HCT116 (cell line): ENCODE measurements at places on chromosomes 7 and 10. TPM values are rescaled to one million over a fixed set of nuclear protein-coding genes. Genes with fewer than 3 reads are reported as not detected.

- H3K27me3 ChIP-seq, result no peaks in the 10 kb centered on the region
- no peaks in the 10 kb centered on the region for H3K4me1 ChIP-seq
- no peak overlapping the region for H3K27ac ChIP-seq
- DNase-seq, result peak; percentile 21
- H3K4me3 ChIP-seq, result no peak overlapping the region
- H3K36me3 ChIP-seq, result no peaks in the 10 kb centered on the region
Observed at GRCh38 chr7:123494193-123494796, 40.1 kb downstream of the IQUB start.

Gene TDRD1
- total RNA-seq, result not detected

- no peaks in the 10 kb centered on the region for H3K27me3 ChIP-seq
- no peak overlapping the region for H3K27ac ChIP-seq
- no peaks in the 10 kb centered on the region for H3K36me3 ChIP-seq
Observed at GRCh38 chr7:116618338-116619128, 53.5 kb upstream of the MET start.

Gene CHN2
- total RNA-seq, result 2.1 TPM

Gene PGAM2
- 0.27 TPM for total RNA-seq

Gene PRSS37
- total RNA-seq, result not detected

DNA sequence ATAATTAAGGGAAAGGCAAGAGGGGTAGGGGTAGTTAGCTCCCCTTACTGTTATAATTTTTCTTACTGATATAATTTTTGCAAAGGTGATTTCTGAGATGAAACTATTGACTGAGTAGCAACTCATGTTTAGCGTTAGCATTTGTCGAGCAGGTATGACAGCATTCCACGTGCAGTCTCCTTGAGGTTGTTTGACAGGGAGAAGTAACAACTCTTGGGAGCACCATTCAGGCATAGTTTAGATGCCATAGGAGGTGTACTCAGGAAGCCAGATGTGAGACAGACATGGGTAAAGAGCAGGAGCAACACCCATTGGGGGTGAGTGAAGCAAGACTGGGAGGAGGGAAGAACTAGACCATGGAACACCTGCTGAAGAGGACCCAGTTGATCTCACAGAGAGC, 96.6 kb upstream of the KLF6 start:
- 0 out of 2 replicates have a peak, but pooled peaks cover 3% of the 10 kb centered on the region for H3K4me1 ChIP-seq
- no peaks in the 10 kb centered on the region for H3K27me3 ChIP-seq
- no peak overlapping the region for H3K4me3 ChIP-seq
- H3K36me3 ChIP-seq, result no peaks in the 10 kb centered on the region

DNA sequence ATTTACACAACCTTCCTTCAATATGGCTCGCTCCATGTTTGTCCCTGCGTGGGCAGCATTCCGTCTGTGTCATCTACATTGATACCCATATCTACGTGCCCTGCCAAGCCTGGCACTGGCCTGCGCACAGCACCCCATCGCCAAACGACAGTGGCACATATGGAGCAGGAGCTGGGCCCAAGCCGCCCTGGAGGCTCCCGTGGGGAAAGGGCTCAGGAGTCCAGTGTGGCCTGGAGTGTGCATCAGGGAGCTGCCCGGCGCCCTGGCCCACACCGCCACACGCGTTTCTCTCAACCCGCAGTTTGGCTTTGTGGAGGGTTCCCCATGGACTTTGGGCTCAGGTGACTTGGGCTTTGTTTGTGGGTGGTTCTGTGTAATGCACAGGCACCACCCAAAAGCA, 273.2 kb downstream of the PTPRN2 start:
- no peak overlapping the region for H3K4me3 ChIP-seq
- H3K27ac ChIP-seq, result no peak overlapping the region
- H3K27me3 ChIP-seq, result no peaks in the 10 kb centered on the region
- DNase-seq, result no peak
- H3K4me1 ChIP-seq, result no peaks in the 10 kb centered on the region

DNA sequence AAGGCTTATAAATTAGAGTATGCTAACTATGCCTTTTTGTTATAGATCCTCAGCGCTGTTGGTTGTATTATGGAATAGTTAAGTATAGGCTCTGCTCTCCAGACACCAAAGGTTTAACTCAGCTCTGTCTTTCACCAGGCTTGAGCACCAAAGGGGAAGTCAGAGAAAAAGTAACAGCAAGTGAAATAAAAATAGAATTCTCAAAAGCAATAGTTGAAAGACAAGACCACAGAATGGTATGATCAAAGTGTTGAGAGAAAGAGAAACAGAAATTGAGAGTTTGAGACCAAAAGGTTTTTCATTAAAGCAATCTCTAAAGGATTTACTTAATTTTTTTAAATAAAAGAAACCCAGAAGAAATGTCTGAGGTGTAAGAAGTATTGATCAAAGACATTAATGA, 529.8 kb upstream of the C7orf33 start:
- H3K36me3 ChIP-seq, result no peaks in the 10 kb centered on the region
- H3K27ac ChIP-seq, result no peak overlapping the region
- H3K27me3 ChIP-seq, result no peaks in the 10 kb centered on the region
- no peak for DNase-seq

Gene TMEM270
- total RNA-seq, result 1.1 TPM

- peaks cover 2% of the 10 kb centered on the region; the same call in 1 of the 2 replicates for H3K4me1 ChIP-seq
- no peaks in the 10 kb centered on the region for H3K36me3 ChIP-seq
- no peak overlapping the region for H3K27ac ChIP-seq
- DNase-seq, result no peak
- no peaks in the 10 kb centered on the region for H3K27me3 ChIP-seq
Observed at GRCh38 chr10:12785415-12785831, 216.1 kb downstream of the CCDC3 start.

Gene LLCFC1
- not detected for total RNA-seq

GRCh38 chr10:100174699-100175677, 10.8 kb downstream of the ERLIN1 start:
- no peak overlapping the region for H3K4me3 ChIP-seq
- H3K27ac ChIP-seq, result no peak overlapping the region
- no peaks in the 10 kb centered on the region for H3K27me3 ChIP-seq
- no peaks in the 10 kb centered on the region for H3K4me1 ChIP-seq
- peaks cover 73% of the 10 kb centered on the region for H3K36me3 ChIP-seq

DNA sequence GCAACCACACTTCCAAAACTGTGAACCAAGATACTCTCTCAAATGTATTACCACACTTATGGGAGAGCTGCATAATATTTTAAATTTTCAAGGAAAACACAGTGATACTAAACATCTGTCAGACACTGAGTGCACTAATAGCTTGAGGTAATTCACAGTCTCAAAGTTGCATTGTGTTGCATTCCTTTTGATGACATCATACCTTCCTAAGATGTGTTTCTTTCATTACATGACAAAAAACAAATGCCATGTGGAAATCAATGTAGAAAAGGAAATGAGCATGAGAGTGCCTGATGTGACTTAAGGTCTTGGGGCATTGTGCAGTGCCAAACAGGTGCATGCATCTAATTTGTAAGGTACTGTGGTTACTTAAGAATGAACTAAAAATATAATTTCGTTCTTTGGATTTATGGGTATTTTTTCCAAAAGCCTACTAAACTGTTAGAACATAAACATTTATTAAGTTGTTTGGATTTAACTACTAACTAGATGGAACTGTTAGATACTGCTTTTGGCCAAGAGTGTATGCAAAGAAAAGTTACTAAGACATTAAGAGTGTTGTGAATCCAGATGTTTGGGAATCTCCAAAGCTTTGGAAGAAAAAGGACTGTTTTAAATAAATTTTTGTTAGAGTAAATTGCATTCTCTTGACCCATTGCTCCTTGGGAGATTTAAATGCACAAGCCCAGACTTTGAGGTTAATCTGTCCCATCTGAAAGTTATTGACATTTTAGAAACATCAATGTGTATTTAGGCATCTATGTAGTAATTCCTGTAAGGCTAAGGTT, 496.2 kb upstream of the SEMA3D start:
- H3K4me1 ChIP-seq, result no peaks in the 10 kb centered on the region
- H3K36me3 ChIP-seq, result no peaks in the 10 kb centered on the region
- no peak overlapping the region for H3K27ac ChIP-seq
- H3K27me3 ChIP-seq, result no peaks in the 10 kb centered on the region

GRCh38 chr7:133633055-133633454, 380.2 kb downstream of the EXOC4 start:
- H3K4me1 ChIP-seq, result peaks cover 5% of the 10 kb centered on the region; the same call in 1 of the 2 replicates
- no peak overlapping the region for H3K4me3 ChIP-seq
- H3K36me3 ChIP-seq, result no peaks in the 10 kb centered on the region
- H3K27me3 ChIP-seq, result no peaks in the 10 kb centered on the region

- H3K4me3 ChIP-seq, result no peak overlapping the region
- DNase-seq, result no peak
- H3K27me3 ChIP-seq, result 0 out of 2 replicates have a peak, but pooled peaks cover 7% of the 10 kb centered on the region
- H3K27ac ChIP-seq, result no peak overlapping the region
Observed at GRCh38 chr10:126119599-126119998, 223.2 kb downstream of the FANK1 start.

Gene SLC26A5
- 0.15 TPM for total RNA-seq

DNA sequence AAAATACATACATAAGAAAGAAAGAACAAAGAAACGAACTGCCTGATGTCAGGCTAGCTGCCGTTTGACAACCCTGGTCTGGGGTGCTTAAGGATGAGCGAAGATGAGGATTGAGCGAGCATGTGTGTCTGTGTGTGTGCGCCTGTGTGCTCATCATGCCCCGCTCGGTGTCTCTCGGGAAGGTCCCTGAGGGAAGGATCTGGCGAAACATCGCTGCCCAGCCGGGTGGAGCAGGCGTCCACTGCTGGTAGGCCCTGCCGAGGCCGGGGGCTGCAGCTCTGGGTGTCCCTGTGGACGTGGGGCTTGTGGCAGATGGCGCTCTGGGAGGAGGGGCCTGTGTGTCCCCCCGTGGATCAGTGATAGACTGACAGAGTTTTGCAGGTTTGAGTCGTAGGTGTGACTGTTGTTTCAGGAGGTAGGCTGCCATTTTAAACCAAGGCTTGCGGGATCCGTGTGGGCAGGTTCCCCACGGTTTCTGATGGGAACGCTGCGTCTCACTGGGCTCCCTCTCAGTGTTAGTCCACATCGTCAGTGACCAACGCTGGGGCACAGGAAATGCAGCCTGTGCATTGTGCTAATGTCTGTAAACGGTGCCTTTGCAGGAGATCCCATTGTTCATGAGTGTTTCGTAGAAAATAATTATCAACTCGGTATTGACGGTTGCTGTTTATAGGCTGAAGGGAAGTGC, 5.9 kb upstream of the SUN1 start:
- H3K4me1 ChIP-seq, result peaks cover 25% of the 10 kb centered on the region
- no peak overlapping the region for H3K27ac ChIP-seq
- H3K4me3 ChIP-seq, result no peak overlapping the region
- no peak for DNase-seq
- no peaks in the 10 kb centered on the region for H3K27me3 ChIP-seq

DNA sequence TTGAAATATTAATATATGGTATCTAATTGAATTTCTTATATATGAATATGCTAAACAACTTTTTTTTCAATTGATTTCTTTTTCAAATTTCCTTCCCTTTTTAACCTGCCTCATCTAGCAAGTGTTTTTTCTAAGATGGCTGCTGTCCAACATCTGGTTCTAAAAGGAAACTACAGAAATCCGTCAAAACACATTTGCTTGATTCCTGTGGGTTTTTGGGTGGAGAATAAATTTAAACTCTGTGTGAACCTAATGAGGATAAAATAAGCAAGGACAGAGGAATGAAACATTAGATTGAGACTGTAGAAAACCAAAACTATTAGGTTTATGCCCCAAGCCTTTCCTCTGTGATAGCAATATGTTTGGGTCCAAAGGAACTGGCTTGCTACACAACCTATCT, 75.5 kb upstream of the STARD3NL start:
- H3K27ac ChIP-seq, result no peak overlapping the region
- no peaks in the 10 kb centered on the region for H3K36me3 ChIP-seq
- H3K4me3 ChIP-seq, result no peak overlapping the region
- H3K4me1 ChIP-seq, result no peaks in the 10 kb centered on the region

- no peaks in the 10 kb centered on the region for H3K27me3 ChIP-seq
- no peak overlapping the region for H3K4me3 ChIP-seq
- H3K4me1 ChIP-seq, result no peaks in the 10 kb centered on the region
- DNase-seq, result no peak
Observed at GRCh38 chr7:120654241-120654640, 203.7 kb downstream of the TSPAN12 start.

Gene MUC12
- total RNA-seq, result 0.64 TPM

- H3K4me3 ChIP-seq, result no peak overlapping the region
- H3K36me3 ChIP-seq, result no peaks in the 10 kb centered on the region; the same call in 1 of the 2 replicates
- no peaks in the 10 kb centered on the region for H3K27me3 ChIP-seq
- H3K27ac ChIP-seq, result no peak overlapping the region
Observed at GRCh38 chr10:79427965-79428364, 17.5 kb downstream of the ZCCHC24 start.
